ENCODE measurements at places on chromosomes 7 and 10. TPM values are rescaled to one million over a fixed set of nuclear protein-coding genes. Genes with fewer than 3 reads are reported as not detected.

Gene EVX1
- 0.13 TPM for total RNA-seq

Gene NODAL
- total RNA-seq: not detected

Gene HDAC9
- total RNA-seq: 21.7 TPM

Gene CYP2E1
- 3.8 TPM for total RNA-seq

Gene PTPRN2
- 2.6 TPM for total RNA-seq

Gene HGF
- 8.2 TPM for total RNA-seq

Gene KCNIP2
- 151 TPM for total RNA-seq

Gene ASB13
- total RNA-seq: 23.5 TPM

Gene PTPRZ1
- total RNA-seq: 0.48 TPM

Gene PSTK
- 1.9 TPM for total RNA-seq

Gene CYP26C1
- total RNA-seq: 0.22 TPM

Gene HIPK2
- total RNA-seq: 217 TPM

Gene MKX
- total RNA-seq: 0.55 TPM

Gene NPS
- not detected for total RNA-seq

Gene CYP26A1
- not detected for total RNA-seq

Gene CYP3A5
- total RNA-seq: 96.8 TPM

Gene MCM10
- total RNA-seq: 1.2 TPM

Gene EPHB4
- 45.6 TPM for total RNA-seq

Gene RPEL1
- total RNA-seq: not detected

Gene GHITM
- 146 TPM for total RNA-seq

Gene PAX2
- total RNA-seq: not detected

Gene SPDYE5
- not detected for total RNA-seq

Gene AP1S1
- 30.4 TPM for total RNA-seq

Gene ELN
- 95.5 TPM for total RNA-seq

Gene POP7
- total RNA-seq: 25.9 TPM

Gene TACC2
- total RNA-seq: 31.0 TPM

Gene PNLIP
- total RNA-seq: 1.5 TPM

Gene NRG3
- 0.19 TPM for total RNA-seq

Gene HOXA6
- total RNA-seq: 3.1 TPM

Gene SLC16A9
- 0.06 TPM for total RNA-seq

Gene YKT6
- 77.4 TPM for total RNA-seq

Gene STEAP1B
- 2.6 TPM for total RNA-seq

Gene PRR15
- total RNA-seq: 3.1 TPM

Gene COBL
- total RNA-seq: 9.2 TPM

Gene NEUROG3
- total RNA-seq: 0.71 TPM

Gene LIPN
- total RNA-seq: 0.74 TPM

Gene STEAP2
- total RNA-seq: 29.9 TPM

Gene NACAD
- total RNA-seq: 6.2 TPM

Data from mesenteric fat pad (tissue), 1 donor.